ENCODE measurements at places on chromosomes 3 and 15. TPM values are rescaled to one million over a fixed set of nuclear protein-coding genes. Genes with fewer than 3 reads are reported as not detected.

DNA sequence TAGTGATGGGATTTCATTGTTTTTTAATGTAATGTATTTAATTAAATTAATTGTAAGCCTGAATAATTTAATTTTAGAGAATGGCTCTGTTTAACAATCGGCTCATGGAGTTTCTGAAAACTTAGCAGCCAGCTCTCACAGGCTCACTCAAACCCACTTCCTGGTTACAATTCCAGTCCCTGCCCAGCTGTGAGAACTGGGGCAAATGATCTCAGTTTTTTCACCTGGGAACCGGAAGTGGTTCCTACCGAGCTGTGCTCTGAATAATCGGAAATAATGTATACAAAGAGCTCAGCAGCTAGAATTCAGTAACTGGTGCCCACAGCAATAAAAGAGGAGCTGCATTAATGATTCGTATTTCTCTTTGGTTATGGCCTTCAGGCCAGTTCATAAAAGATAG is 244.3 kb upstream of the MCTP2 start:
- no peak for DNase-seq

DNA sequence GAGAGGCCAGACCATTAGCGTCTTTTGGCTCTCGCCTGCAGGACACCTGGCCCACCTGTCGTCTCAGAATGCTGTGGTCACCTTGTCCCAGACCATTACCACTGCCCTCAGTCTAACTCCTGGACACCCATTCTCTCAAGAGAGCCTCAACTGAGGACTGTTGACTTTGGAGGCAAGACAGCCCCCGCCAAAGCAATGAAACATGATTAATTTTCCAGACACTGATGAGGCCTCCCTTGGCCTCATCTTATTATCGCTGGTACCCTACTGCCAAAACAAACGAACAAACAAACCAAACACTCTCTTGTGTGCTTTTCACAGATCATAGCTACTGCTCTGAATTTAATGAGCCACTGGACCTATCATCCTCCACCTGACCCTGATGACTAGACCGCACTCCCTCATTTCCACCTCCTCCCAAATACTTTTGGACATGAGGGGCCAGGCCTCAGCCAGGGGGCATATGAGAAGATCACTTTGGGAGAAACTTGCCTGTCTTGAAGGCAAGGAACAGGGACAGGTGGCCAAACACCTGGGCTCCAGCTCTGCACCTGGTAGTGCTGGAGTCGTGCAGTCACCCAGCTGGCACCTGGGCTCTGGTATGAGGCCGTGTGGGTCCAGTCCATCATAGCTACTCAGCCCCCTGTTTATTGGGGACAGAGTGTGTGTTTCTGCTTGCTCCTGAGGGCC is 27.6 kb downstream of the ALS2CL start:
- no peak for DNase-seq

DNA sequence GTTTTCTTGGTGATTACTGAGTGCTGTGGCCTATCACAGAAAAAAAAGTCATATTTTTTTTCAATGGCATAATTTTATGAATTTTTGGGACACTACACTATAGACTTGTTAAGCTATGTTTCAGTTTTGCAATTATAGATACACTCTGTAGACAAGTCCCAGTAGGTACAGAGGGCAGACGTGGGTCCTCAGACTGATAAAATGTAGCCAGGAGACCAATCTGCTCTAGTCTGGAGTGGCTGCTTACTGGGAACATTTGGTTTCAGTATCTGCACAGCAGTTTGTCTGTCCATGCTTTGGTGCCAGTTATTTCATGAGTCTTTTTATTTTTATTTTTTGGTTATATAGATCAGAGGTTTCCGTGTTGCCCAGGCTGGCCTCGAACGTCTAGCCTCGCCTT is 313.4 kb upstream of the LRRFIP2 start:
- no peak for DNase-seq

DNA sequence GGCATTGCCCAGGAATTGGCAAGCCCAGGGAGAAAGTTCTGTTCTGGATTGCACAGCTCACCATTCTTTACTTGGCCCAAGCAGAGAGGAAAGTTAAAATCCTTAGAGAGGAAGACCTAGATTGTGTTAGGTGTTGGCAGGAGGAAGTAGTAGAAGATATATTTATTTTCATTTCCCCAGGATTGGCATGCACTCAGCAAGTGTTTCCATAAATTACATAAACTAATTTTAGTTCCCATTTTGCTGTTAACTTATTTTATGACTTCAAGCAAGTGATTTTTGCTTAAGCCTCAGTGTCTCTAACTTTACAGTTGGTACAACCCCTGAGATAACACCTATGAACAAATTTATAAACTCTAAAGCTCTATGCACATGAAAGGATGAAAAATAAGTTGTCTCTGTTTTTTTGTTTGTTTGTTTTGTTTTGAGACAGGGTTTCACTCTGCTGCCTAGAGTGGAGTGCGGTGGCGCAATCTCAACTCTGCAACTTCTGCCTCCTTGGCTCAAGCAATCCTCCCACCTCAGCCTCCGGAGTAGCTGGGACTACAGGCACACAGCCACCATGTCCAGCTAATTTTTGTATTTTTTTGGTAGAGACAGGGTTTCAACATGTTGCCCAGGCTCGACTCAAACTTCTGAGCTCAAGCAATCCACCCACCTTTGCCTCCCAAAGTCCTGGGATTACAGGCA is 31.2 kb upstream of the TOP2B start:
- no peak for DNase-seq

GRCh38 chr15:31391687-31392671 is 65.3 kb downstream of the KLF13 start:
- DNase-seq, result peak; percentile 45

GRCh38 chr3:73451301-73451944 is 173.3 kb downstream of the PDZRN3 start:
- no peak for DNase-seq

GRCh38 chr3:37198996-37199395 is 24.6 kb upstream of the LRRFIP2 start:
- DNase-seq, result no peak

- peak; percentile 59 for DNase-seq
These were observed at the start of gene GXYLT2 for GRCh38 chr3:72887705-72888545. GXYLT2 (plus strand) TSS chr3:72888046; CDS start chr3:72888234, 188 bp downstream.

DNA sequence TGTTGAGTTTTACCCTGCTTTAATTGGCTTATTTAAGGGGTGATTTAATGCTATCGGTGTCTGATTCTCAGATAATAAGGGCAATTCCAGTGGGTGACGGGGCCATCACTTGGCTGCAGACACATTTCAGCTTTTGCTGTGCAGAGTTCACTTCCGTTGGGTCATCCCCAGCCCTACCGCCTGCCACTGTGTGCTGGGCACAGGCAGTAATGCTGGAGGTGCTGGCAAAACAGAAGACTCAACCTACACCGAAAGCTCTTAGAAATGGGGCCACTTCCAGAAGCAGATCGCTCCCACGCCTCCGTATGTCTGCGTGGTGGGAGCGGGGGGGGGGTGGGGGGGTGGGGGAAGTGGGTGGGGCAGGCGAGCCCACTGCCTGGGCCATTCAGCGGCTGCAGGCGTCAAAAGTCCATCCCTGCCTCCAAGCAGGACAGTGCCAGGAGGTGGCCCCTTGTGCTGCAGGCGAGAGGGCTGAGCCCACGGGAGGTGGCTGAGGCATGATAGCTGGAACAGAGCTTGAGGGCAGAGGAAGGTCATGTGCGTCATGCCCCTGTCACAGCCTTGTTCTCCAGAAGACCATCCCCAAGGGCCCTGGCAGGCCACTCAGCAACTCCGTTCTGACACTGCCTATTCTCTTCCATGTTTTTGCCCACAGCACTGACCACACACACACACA is 128.3 kb downstream of the ATP10A start:
- no peak for DNase-seq

DNA sequence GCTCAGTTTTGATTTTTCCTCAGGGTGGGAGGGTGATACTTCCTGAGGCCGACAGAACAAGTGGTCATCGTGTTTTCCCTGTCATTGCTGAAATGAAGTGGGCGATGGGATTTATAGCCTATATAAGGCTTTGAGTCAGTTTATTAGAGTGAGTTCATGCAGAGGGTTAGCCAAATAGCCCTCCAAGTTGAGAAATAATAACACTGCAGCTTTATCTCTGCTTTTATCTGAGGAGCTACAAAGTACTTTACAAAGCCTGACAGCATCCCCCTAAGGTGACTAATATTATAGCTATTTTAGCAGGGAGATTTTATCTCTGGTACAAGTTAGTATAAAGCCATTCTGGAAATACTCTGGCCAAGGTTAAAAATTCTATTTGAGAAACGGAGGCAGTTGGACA is 389.6 kb downstream of the MFSD1 start:
- no peak for DNase-seq

DNA sequence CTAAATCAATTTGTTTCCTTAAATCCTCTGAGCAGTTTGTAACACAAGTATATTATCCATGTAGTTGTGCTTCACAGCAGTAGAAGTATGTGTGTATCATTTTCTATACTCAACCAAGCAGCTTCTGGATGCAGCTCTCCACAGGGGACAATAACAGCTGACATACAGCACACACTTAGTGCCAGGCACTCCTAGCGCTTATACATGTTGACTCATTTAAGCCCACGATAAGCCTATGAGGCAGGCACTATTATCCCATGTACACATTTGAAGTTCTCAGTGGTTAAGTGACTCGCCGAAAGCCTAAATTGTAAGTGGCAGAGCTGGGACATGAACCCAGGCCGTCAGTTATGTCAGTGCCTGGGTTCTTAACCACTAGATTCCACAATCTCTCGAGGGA is 20.3 kb upstream of the LPP start:
- DNase-seq, result no peak

GRCh38 chr3:146077181-146077580 is 83.8 kb downstream of the PLOD2 start:
- DNase-seq, result no peak

The QTRT2 gene
- 23.9 TPM for total RNA-seq

The ADAMTS9 gene
- total RNA-seq, result 132 TPM

The NDN gene
- 61.5 TPM for total RNA-seq

The ZBTB38 gene
- 58.9 TPM for total RNA-seq

The SPATA12 gene
- total RNA-seq, result 0.10 TPM

The RARRES1 gene
- total RNA-seq, result 4.9 TPM

The ADAMTSL3 gene
- total RNA-seq, result 16.9 TPM

The LRRC31 gene
- not detected for total RNA-seq

The PRRT3 gene
- total RNA-seq, result 1.2 TPM

Data from skin of body (tissue), 3 donors.